ENCODE measurements at places on chromosomes 1 and 21.

DNA sequence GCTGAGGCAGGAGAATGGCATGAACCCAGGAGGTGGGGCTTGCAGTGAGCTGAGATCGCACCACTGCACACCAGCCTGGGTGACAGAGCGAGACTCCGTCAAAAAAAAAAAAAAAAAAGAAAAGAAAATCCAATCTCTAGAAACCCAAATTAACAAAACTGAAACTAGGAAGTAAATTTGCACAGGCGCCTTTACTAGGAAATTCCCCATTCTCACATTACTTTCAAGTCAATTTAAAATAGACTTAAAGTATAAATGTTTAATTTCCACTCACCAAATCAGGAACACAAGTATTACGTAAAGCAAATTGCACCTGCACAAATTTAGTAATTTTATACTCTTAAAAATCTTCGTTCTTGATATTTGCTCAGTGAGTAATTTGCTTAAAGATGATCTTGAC is 67.8 kb upstream of the BCAR3 start:
- no peak for DNase-seq

DNA sequence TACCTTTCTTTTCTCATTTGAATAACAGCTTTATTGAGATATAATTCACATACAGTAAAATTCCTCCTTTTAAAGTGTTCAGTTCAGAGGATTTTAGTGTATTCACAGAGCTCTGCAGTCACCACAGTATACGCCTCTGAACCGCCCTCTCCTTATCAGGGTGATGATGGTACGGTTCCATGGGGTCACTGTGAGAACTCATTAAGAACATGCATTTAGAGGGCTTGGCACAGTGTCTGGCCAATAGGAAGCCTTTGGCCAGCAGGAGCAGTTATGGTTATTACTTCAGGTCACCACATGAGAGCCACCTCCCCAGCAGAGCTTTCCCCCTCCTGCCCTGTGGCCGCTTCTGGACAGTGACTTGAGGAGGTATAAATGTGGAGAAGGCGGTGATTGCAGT is 27.3 kb downstream of the KCNQ4 start:
- no peak for DNase-seq

- DNase-seq: no peak
Measured at GRCh38 chr1:6447818-6448748, 17.9 kb downstream of the TNFRSF25 start.

DNA sequence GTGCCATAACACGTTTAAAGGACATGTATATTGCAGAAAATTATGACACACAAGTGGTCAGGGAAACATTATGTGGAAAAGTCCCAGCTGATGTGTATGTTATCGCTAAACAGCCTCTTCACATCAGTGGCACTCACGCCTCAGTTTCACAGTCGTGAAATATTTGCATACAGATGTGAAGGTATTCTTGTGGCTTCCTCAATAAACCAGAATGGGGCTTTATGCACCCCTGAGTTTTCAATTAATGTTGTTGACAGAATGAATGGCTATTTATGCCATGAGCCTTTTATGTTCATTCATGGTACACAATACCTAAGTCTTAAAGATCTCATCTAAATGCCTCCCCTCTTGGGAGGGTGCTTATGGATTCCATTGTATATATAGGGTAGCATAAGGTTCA is 202.1 kb upstream of the ADGRL2 start:
- DNase-seq: no peak

DNA sequence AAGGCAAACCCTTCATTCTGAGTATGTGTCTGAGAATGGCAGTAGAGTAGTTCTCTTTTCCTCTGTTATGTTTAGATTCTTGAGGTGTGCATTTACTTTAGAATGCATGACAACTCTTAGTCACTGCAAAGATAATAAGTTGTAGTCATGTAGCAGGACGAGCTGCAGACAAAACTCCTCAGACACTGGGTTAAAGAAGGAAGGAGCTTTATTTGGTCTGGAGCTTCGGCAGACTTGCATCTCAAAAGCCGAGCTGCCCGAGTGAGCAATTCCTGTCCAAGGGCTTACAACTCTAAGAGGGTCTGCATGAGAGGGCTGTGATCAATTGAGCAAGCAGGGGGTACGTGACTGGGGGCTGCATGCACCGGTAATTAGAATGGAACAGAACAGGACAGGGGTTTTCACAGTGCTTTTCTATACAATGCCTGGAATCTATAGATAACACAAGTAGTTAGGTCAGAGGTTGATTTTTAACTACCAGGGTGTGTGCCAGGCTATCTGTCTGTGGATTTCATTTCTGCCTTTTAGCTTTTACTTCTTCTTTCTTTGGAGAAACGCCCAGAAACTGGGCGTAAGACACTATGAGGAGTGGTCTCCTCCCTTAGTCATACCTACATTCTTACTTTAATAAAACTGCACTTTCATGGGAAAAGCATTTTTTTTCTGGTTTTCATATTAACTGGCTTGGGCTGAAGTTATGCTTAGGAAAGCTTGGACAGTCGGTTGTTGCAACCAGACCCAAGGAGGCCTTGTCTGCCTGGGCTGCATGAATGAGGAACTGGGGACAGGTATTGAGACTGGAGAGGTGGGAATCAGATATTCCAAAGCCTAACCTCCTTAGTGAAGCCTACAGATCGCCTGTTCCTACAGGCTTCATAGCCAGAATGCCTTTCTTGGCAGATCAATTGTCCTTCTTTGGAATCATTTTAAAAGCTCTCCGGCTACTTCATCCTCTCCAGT is 115.1 kb downstream of the RHOU start:
- no peak for DNase-seq

GRCh38 chr1:60589916-60590315 is 492.4 kb upstream of the NFIA start:
- DNase-seq: no peak

GRCh38 chr1:14826172-14826636 is 227.7 kb downstream of the KAZN start:
- DNase-seq: no peak

DNA sequence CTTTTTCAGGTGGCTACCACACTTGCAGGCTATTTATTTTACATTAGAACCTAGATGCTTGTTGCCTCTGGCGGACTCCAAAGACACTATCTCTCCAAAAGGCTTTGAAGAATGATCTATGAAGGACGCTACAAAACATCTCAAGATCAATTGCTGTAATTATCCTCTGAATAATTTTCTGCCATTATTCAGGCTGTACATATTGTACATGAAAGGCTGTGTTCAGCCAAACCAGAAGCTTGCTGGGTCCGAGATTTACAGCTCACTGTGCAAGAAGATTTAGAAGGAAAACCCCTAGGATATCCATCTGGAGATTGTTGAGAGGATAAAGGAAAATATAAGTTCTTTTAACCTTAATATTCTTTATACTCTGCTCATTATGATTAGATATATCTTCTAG is 523.6 kb upstream of the PLXNA2 start:
- DNase-seq: no peak

- no peak for DNase-seq
Measured at GRCh38 chr1:119329541-119330461, 38.8 kb upstream of the HAO2 start.

DNA sequence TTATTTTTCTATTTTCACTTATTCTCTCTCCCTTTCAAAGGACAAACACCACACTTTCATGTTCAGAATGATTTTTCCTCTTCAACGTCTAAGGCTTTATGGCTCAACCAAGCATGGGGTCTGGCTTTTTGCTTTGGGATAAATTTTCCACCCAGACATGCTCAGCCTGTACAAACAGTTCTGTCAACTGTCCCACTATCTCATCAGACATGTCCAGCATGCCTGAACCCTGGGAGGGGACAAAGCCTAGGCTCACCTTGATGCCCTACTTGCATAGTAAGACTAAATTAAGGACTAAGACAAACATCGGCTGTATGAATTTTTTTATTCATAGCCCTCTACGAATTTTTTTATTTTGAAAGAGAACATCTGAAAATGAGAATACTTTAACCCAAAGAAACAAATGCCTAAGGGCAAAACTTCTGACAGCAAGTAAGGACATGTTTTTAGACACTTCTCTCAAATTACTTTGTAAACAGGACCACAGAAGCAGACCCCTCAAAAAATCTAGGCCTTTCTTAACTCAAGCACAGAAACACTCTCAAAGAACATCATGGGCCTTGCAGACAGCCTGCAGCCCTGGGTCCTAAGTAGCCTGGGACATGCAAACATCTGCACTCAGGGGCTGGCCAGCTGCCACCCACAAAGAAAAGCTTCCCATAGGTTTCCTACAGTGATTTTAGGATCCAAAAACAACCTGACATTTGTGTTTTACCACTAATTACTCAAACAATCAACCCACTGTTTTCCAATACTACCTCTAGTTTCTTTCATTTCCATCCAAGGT is 72.3 kb upstream of the PALMD start:
- DNase-seq: no peak

DNA sequence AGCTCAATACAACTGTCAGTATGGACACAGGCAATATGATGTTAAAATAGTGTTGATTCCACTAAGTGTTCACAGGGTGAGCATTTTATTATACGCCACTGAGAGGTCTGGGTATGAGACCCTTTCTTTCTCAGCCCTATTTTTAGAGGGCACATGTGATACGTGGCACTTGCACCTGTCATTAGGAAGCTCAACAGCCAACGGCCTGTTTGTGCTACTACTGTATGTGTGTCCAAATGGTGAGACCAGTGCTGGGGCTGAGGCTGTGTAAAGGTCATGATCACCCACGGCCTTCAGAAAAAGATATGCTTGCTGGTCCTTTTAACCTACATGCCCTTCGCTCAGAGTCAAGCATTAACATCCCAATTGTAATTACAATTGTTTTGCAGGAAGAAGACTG is 176.2 kb downstream of the DUSP10 start:
- no peak for DNase-seq

DNA sequence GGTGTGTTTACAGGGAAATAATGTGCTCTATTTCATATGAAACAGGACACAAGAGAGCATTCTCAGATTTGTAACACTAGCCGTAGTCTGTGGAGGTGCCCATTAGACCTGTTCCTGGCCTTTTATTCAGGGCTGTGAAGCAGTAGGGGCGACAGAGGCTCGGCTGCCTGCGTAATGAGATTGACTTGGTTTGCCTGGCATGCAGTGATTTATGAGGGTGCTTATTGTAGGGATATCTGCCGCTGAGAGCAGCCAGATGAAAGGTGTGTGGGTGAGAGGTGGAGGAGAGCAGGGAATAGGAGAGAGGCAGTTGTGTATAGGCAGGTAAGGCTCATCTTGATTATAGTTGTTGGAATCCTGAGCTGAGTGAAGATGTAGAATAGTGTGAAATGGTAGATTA is 51.3 kb downstream of the DNAJC6 start:
- no peak for DNase-seq

GRCh38 chr1:153087652-153088051 is 6.7 kb downstream of the SPRR2E start:
- no peak for DNase-seq
